ENCODE measurements at places on chromosomes 11 and 22.

GRCh38 chr11:10331548-10332289, 26.8 kb downstream of the ADM start:
- no peak for DNase-seq

GRCh38 chr22:31945971-31946680, 1.8 kb downstream of the YWHAH start:
- no peak for DNase-seq

DNA sequence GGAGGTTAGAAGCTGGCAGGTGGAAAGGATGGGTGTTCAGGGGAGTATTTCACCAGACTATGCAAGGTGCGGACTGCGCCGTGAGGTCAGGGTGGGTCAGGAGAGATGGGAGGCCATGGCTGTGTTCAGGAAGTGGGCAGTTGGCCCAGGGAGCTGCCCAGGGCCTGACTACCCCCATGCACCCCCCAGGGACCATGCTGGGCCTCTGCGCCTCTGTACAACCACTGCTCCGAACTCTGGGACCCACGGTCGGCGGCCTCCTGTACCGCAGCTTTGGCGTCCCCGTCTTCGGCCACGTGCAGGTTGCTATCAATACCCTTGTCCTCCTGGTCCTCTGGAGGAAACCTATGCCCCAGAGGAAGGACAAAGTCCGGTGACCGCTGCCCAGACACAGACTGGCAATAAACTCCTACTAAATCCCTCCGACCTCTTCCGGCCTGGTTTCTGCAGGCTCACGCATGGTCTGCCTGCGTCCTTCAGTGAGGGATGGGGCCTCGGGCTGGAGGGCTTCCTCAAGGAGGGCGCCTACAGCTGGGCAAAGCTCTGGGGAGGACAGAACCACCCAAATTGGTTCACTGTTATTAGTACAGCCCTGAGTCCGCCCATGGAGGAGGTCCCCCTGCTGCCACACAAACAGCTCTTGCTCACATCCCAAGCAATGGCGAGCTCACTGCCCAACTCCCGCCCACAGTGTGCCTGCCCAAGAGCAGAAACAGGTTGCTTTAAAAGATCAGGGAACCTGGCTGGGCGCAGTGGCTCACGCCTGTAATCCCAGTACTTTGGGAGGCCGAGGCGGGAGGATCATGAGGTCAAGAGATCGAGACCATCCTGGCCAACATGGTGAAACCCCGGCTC, 4.2 kb downstream of the PHLDA2 start:
- DNase-seq = no peak

GRCh38 chr11:124756753-124757227, 4.7 kb upstream of the VSIG2 start:
- DNase-seq = peak; percentile 79

DNA sequence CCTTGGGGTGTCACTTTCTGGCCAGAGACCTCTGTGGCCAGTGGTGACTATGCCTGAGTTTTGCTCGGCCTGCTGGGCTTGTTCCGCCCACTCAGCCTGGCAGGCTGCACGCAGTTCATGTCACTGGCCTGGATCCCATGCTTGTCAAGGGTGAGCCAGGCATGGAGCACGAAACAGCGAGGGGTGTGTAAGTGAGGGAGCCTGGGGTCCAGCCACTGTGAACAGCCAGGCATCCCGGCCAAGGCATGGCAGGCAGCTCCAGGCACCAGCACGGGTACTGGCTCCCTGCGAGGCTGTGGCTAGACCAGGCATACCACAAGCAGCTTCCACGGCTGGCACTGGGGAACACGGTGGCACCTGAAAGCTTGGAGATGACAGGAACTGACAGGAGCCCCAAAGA, 214.3 kb downstream of the LRRC4C start:
- DNase-seq = no peak

DNA sequence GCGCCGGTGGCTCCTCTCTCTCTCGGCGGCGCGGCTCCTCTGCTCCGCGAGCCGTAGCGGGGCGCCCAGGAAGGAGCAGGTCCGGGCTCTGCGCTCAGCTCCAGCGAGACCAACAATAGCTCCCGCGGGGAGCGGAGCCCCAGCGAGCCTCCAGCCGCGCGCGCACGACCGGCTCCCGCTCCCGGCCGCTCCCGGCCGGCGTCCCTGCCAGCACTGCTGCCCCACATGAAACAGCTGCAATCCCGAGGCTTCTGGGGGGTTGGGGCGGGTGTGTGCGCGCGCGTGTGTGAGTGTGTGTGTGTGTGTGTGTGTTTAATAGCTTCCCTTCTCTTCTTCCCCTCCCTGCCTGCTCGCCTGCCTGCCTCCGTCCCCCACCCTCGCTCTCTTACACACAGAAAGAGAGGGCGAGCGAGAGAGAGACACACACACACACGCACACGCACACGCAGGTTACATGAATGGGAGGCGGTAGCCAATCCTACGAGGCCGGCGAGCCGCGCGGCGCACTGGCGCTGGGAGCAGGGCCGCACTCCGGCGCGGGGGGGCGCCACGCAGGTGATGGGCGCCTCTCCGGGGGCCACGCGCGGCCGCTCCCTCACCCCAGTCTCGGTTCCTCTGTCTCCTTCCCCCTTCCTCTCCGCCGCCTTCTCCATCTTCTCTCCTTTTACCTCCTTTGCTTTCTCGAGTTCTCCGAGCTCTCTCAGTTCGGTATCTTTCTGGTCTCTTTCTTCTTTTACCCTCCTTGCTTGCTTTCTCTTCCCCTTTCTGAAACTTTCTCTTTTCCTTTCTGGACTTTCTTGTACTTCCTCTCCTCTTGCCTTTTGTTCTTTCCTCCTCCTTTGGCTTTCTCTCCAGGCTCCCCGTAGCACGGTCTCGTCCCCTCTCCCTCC, at the start of gene TENM4:
Gene TENM4 (minus strand): TSS at position 460 of the 890 bp plus-strand sequence. CDS start 371,086 bp downstream, outside the sequence.
- peak; percentile 56 for DNase-seq

DNA sequence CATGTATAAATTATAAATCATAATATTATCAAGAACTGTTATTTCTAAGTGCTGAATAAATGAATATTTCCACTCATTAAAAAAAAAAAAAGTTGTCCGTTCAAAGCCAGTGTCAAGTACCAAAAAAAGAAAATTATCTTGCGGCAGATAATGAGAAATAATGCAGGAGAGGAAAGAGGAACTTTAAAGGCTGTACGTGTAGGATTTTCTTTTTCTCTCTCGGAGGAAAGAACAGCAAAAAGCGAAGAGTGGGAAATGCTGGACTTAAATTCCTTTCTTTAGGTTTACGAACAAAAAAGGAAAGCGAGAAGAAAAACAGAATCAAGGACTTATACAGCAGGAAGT, 999 bp upstream of the CCDC83 start:
- no peak for DNase-seq

- no peak for DNase-seq
Observed at GRCh38 chr11:8386134-8386864, 122.6 kb upstream of the LMO1 start.

GRCh38 chr11:33134276-33134675, 27.0 kb downstream of the CSTF3 start:
- no peak for DNase-seq
